AG08395 (cell line): ENCODE measurements at places on chromosomes 7 and 10.
A peak's percentile ranks its signal among the peaks of the same experiment; 100 is the strongest.

DNA sequence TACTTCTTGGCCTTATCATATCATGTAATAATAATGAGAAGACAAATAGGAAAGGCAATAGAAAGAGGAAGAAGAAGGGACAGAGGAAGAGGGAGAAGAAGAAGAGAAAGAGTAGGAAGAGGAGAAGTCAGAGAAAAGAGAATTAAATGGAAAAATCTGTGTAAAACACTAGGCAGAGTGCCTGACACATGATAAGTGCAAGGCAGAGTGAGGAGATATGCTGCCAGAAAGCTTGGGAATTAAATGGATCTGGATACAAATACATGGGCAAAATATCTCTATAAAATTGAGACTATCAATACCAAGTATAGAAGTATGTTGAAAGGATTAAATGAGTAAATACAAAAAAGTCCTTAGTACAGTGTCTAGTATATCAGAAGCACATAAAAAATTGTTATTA, 124.8 kb downstream of the CACNA2D1 start:
- DNase-seq = no peak

DNA sequence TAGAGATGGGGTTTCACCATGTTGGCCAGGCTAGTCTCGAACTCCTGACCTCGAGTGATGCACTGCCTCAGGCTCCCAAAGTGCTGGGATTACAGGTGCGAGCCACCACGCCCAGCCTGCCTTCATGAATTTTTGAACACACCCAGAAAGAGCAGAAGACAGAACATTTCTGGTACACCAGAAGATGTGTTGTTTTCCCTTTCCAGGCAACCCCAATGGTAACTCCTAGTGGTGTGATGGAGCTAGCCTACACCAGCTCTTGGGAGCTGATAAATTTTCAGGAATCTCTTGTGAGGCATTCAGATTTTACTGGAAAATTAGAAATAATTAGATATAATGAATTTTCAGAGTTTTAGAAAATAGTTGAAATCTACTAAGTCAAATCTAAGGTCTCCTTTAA, 904 bp upstream of the CCDC7 start:
- peak; percentile 5 for DNase-seq

DNA sequence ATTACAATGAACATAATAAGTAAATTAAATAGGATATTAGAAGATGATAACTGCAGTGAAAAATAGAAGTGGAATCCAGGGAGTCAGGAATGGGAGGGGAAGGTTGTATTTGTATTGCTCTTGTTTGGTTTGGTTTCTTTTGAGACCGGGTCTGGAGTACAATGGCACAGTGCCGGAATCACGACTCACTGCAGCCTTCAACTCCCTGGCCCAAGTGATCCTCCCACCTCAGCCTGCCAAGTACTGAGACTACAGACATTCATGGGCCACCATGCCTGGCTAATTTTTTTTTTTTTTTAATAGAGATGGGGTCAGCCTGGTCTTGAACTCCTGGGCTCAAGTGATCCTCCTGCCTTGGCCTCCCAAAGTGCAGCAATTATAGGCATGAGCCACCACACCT, 59.9 kb upstream of the LRRC4 start:
- DNase-seq = peak; percentile 17

- no peak for DNase-seq
Observed at GRCh38 chr10:73838008-73838567, 26.7 kb upstream of the NDST2 start.

- no peak for DNase-seq
Observed at GRCh38 chr7:223118-223800, 30.9 kb downstream of the FAM20C start.

GRCh38 chr7:137146552-137147337, 196.8 kb downstream of the PTN start:
- peak; percentile 60 for DNase-seq
